ENCODE measurements at places on chromosomes 11 and 22.

GRCh38 chr11:75449271-75449670, 16.3 kb upstream of the KLHL35 start:
- DNase-seq: no peak

DNA sequence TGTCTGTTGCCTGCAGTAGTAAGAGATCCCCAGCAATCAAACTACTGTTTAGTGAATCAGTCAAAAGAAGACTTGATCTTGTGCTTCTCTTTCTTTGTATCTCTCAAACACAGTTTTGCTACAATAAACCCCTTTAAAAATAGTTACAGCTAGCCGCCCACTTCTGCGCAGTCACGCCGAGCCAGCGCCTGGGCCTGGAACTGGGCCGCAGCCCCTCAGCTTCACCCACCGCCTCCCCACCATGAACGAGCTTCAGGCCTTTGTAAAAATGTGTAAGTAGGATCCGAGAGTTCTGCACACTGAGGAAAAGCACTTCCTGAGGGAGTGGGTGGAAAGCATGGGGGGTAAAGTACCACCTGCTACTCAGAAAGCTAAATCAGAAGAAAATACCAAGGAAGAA, 60.5 kb downstream of the CWC15 start:
- DNase-seq: no peak

DNA sequence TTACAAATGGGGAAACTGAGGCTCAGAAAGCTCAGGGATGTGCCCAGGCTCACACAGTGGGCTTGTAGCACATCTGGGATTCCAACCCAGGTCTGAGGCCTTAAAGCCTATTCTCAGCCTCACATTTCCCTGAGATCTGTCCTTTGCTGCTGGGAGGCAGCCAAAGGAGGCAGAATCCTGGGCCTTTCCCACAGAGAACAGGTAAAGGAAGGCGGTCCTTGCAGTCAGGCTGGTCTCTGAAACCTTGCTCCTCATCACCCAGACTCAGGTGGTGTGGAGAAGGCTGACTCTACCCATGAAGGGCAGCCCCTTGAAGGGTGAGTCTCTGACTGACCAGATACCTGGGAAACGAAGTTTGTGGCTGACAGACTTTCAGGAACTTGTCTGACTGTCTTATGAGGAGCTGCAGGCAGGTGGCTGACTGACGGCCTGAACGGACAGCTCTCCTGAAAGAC, 7.8 kb downstream of the SLCO2B1 start:
- no peak for DNase-seq

GRCh38 chr22:46073683-46074504, 76.4 kb upstream of the PPARA start:
- no peak for DNase-seq

GRCh38 chr11:12026331-12027211, 18.1 kb upstream of the DKK3 start:
- no peak for DNase-seq

GRCh38 chr11:18567081-18567480, 21.5 kb downstream of the UEVLD start:
- no peak for DNase-seq

- no peak for DNase-seq
These were observed 327.0 kb upstream of the CCDC90B start for GRCh38 chr11:83612891-83613766.

- DNase-seq: no peak
These were observed 7.5 kb downstream of the HMBS start for GRCh38 chr11:119091966-119092879.

GRCh38 chr11:76665921-76666351, 4.6 kb downstream of the LRRC32 start:
- DNase-seq: no peak

GRCh38 chr11:121762820-121763219, 310.1 kb upstream of the SORL1-AS1 start:
- no peak for DNase-seq

GRCh38 chr11:101913656-101914055, 1.2 kb upstream of the CEP126 start:
- no peak for DNase-seq

DNA sequence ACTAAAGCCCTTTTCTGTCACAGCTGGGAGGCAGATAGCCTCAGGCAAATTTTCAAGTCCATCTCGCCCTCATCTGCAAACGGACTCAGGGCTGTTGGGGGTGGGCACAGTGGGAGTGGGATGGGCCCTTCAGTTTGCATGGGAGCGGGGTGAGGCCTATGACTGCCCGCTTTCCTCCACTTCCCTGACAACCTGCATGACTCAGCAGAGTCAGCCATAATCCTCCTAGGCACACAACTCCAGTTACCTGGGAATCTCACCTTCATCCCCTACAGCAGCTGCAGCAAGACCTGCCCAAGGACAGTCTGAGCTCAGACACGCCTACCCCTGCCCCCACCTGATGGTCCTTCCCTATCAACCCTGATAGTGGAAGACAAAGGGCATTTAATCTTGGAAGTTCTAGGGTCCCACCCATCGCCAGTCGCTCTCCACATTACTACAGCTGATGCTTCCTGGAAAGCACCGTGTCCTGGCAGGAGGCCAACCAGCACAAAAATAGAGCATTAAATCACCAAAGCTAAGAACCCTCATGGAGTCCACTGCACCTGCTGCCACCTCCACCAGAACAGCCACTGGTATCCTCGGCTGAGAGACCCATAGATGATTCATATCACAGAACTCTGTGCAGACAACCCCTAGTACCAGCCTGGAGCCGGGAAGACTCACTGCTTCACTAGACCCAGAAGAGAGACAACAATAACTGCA, 319.3 kb downstream of the DCDC1 start:
- DNase-seq: no peak

DNA sequence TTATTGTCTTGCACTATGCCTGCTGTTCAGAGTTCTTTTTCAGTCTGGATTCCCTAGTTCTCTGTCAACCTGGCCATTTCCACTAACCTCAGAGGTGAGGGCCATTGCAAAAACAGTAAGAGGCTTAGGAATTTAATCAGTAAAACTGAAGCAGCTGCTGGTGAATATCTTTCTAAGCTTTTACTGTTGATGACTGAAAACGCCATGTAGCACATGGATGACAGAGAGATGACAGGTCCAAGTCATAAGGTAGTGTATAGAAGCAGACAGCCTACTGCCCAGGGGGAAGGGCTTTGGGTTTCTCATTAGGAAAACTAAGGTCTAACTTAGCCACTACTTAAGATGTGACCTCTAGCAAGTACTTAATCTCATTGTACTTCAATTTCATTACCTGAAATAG, 152.6 kb upstream of the DDI1 start:
- DNase-seq: no peak

GRCh38 chr11:36594316-36594989, at the start of gene IFTAP:
Gene IFTAP (plus strand): TSS chr11:36594502. CDS start chr11:36610104, 15,602 bp downstream.
- DNase-seq: peak; percentile 44

DNA sequence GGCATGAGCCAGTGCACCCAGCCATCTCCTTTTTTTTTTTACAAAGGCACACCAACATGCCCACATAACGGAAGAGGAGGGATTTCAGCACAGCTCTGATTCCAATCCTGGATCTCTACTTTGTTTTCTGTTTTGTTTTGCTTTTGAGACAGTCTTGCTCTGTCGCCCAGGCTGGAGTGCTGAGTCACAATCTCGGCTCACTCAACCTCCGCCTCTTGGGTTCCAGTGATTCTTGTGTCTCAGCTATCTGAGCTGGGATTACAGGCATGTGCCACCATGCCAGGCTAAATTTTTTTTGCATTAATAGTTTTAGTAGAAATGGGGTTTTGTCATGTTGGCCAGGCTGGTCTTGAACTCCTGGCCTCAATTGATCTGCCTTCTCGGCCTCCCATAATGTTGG, 28.1 kb downstream of the VSTM5 start:
- no peak for DNase-seq

GRCh38 chr22:35985371-35985770, 43.3 kb downstream of the RBFOX2 start:
- no peak for DNase-seq

DNA sequence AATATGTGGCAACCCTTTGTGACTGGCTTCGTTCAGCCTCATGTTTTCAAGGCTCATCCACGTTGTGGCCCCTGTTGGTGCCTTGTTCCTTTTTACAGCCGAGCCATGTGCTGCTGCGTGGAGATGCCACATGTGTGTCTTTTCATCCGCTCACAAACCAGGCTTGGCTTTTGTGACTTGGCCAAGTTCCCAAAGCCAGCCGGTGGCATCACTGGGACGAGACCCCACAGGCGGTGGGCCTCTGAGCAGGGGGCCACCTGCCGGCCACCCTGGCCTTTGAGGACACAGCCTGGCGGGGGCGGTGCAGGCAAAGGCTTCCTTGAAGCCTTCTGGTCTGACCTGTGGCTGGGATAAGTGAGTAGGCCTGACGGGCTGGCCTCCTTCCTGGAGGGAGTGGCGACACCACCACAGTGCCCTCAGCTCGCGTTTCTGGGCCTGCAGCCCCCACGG, 10.5 kb downstream of the GRK2 start:
- DNase-seq: peak; percentile 73

DNA sequence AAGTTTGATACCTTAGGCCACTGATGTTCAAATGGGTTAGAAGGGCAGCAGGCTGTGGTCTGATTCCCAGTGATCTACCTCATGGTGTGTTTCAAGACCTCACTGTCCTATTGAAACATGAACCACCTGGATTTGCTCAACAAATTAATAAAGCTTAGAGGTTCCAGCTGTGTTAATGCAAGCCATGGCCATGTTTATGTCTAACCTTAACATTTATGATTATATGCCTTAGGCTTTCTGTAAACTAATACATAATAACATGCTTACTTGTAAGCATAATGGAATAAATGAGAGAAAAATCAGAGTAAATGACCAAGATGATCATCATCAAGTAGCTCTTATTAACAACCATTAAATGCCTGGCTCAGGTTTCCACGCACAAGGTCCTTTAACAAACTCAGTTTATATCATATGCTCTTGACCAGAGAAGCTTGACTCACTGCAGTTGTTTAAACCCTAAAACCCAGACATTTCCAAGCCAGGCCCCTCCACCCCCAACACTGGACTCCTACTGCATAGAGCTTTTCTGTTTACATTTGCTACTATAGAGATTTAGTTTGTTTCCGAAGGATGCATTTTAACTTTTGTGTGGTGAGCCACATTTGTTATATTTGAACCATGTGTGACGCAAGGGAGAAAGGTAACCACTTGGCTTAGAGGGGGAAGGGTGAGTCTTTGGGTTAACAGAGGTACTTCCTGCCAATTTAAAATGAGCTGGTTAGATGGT, 43.7 kb downstream of the KREMEN1 start:
- no peak for DNase-seq

GRCh38 chr11:792873-793272, 3.0 kb upstream of the CEND1 start:
- DNase-seq: no peak

DNA sequence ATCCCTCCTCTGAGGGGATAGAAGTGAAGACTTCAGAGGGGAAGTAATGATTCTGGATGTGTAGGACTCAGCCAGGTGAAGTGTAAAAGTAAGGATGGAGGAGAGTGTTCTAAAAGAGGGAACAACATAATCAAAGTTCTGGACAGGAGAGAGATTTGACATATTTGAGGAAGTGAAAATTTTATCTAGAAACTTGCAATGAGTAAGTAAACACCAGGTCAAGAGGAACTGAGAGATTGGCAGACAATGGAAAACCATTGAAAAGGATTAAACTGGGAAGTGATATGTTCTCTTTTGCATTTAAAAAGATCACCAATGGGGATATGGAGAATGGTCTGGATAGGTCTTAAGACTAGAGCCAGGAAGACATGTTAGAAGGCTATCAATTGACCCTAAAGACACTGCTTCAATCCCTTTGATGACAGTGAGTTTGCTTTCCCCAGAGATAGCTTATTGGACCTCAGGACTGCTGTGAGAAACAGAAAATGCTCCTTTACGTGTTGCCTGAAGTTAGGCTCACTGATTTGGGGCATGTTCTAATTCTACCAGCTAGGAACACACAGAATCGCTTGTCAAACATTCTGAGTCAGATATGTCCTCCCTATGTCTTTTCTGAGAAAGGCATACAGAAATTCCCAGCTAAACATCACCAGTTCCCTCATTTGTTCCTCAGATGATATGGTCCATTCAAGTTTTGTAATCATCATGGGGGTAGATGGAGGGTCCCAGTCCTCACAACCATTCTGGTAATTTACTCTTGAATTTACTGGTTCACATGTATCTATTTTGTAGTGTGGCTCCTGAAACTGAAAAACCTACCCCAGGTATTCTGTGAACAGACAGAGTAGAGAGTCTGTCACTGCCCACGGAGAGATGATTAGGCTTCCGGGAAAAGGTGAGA, 144.9 kb downstream of the MAML2 start:
- DNase-seq: peak; percentile 50

DNA sequence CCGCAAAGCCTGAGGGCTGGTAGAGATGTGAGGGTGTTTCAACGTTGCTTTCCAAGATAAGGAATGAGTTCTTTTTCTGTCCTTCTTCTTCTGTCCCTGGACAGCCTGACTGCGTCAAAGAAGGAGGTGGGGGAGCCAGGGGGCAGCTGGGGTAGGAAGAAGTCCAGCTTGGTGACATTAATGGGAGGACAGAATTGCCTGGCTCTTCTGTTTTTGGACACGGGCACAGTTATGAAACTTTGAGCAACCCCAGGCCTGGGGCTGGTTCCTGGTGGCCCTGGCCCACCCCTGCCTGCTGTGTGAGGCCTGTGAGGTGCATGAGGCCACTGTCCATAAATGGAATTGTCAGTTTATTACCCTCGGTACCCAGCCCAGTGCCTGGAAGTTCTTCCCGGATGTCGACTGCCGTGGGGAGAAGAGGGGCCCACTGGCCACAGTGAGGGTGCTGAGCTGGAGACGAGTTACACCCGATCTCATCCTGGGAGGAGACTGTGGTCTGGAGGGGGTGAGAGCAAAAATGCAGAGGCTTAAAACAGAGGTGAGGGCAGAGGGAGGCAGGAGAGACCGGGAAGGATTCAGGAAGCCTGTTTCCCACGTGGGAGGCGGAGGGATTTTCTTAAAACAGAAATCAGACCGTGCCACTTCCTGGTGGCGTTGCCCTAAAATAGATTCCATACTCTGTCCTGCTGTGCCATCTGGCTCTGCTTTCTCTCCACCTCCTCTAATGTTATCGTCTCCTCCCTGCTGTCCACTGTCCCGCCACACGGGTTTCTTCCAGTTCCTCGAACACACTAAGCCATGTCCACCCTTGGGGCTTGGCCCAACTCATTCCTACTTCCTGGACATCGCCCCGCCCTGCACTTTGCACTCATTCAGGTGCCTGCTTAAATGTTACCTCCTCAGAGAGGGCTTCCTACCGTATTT, 59.7 kb upstream of the RASD2 start:
- DNase-seq: no peak

- no peak for DNase-seq
These were observed 2.6 kb upstream of the SHISA8 start for GRCh38 chr22:41917375-41917902.

DNA sequence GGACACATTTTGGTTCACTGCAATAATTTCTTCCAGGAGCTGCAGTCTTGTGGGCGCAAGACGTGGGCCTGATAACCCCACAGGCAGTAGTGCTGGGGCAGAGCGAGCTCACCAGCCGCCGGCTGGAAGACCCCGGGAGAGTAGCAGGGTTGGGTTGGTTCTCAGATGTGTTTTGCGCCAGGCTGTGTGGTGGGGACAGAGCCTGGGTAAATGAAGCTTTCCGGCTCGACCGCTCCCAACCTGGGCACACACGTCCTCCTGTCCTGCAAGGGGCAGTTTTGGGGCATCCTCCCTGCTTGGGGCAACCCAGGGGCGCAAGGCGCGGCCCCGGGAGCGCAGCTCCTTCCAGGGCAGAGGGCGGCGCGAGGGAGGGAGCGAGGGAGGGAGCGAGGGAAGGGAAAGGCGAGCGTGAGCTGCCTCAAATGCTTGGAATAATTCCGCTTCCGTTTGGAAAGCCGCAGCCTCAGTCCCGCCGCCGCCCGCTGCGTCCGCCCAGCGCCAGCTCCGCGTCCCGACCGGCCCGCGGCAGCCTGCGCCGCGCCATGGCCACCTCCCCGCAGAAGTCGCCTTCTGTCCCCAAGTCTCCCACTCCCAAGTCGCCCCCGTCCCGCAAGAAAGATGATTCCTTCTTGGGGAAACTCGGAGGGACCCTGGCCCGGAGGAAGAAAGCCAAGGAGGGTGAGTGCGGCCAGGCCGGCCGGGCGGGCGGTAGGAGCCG, at the start of gene PARVA:
PARVA (plus strand) TSS at position 466 of the 718 bp plus-strand sequence; CDS start at position 543, 77 bp downstream.
- DNase-seq: no peak

All from activated CD4-positive, alpha-beta memory T cell treated with anti-CD3 and anti-CD28 coated beads for 36 hours (primary cell).